ENCODE measurements at places on chromosomes 5 and 9.

DNA sequence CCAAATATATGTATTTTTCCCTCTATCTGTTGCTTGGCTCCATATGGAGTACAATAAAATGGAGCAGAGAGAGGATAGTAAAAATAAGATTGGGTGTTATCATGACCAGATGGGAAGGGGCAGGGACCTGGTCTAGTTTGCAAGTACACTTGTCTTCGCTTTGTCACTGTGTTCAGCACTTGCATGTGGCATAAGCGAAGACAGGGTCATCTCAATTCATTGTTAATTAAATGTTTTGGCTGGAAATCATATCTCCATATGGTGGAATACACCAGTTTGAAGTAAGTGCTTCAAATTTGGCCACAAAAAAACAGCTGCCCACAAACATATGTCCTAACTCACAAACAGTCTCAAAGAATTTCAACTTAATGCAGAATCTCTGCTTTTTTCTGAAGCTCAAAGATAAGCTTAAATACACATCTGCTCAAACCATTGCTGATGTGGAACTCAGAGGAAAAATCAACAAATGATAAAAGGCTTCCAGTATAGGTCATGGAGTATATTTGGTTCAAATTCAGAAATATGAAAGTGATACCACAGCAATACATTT is 865.4 kb downstream of the TLE4 start:
- no peak for DNase-seq

DNA sequence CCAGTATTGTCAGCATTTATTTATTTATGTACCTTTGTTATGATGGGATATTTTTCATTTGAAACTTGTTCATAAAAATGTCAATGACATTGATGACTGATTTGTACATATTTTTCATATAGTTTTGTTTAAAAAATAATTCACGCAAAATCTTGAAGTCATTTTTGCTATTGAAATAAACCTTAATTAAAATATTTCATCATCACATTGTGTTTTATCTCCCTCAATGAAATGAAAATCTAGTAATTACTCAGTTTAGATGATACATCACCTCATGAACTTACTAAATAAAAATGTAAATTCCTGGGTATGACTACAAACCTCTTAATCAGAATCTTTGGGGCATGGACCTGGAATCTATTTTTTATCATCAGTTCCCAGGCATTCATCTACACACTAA is 89.6 kb downstream of the OSMR start:
- DNase-seq, result no peak

DNA sequence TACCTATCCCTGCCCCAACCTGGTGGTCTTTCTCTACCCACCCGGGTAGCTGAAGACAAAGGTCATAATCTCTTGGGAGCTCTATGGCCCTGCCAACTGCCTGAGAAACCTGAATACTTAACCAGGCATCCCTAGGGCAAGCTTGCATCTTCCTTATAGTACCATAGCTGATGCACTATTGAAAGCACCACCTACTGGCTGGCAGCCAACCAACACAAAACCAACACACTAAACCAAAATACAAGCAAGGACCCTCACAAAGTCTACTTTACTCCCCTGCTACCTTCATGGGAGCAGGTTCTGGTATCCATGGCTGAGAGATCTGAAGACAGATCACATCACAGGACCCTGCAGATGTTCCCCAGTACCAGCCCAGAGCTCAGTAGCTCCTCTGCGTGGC is 171.8 kb upstream of the TAS2R1 start:
- DNase-seq, result no peak

- no peak for DNase-seq
These were observed 3.5 kb downstream of the CSF1R start for GRCh38 chr5:150082889-150083288.

DNA sequence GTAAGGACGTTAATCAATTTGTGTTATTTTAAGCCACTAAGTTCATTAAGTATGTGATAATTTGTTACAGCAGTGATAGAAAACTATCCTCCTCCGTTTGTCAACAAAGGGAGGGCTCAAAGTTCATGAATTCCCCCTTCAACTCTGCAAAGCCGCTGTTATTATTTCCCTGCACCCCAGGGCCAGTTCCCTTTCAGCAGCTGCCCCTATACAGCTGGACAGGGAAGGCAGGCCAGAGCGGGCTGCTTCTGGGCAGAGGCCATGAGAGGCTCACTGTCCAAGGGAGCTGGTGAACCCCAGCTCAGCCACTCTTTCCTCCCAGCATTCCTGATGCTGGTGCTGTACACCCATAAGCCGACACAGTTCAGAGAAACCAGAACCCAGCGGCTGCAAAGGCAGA is 102.4 kb upstream of the GPR151 start:
- no peak for DNase-seq

DNA sequence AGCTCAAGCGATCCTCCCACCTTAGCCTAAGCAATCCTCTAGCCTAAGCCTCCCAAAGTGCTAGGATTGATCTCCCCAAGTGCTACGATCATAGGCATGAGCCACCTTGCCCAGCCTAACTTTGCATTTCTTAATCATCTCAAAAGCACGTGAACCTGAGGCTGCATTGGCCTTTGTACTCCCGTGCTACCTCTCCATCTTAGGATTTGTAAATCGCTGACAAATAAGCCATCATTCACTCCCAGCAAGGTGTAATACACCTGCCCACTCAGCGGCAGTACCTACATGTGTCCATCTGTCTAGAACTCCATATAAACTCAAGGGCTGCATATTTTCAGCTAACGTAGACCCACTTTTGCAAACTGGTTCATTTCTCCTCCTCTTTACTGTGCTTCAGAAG is 2.8 kb downstream of the ANKH start:
- DNase-seq, result no peak

- no peak for DNase-seq
These were observed 117.6 kb downstream of the EFNA5 start for GRCh38 chr5:107553117-107553555.

DNA sequence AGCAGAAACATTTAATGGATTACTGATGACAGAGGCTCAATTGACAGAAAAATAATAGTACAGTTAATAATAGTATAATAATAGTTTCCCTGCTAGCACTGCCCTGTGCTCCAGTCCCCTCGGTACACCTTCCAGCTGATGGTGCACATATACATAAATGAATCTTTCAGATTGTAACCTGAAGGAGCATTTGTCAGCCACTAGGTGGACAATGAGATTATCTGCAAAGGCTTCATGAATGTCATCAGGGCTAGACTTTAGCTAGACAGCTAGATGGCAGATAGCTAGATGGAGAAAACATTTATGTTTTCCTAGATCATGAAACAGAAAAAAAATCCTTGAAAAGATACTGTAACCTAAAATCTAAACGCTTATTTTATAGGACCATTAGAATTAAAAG is 304.4 kb upstream of the SMC2 start:
- no peak for DNase-seq

DNA sequence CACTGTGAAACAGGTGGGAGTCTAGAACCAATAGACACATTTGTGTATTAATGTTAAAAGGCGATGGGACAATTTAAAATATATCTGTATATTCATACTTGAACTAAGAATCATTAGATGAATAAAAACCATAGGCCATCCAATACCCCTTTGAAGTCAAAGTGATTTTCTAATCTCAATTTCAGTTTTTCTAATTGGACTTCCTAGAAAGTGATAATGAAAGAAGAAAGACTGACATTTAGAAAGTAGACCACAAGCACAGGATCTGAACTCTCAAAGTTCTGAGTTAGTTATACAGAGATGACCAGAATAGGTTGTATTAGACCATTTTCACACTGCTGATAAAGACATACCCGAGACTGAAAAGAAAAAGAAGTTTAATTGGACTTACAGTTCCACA is 412.8 kb upstream of the PIK3R1 start:
- no peak for DNase-seq

- no peak for DNase-seq
These were observed 45.1 kb upstream of the GARNL3 start for GRCh38 chr9:127219520-127219919.

- no peak for DNase-seq
These were observed 28.4 kb upstream of the TLE1 start for GRCh38 chr9:81717747-81718077.

DNA sequence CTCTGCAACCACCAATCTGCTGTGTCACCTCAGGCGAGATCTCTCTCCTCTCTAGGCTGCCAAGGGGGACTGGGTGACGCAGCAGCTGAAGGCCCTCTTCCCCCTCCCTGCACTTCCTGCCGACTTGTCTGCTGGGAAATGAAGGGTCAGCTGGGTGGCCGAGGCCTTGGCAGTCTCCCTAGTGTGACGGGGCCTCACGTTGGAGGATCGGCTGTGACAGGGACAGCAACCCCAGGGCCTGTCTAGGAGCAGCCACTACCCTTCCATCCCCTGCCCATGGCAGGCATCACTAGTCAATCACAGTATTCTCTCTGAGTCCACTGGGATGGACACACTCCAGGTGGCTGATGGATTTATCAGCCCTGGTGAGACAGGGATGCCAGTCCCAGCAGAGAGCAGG is 107.3 kb upstream of the SARDH start:
- no peak for DNase-seq

- no peak for DNase-seq
These were observed 227.9 kb upstream of the KLF9 start for GRCh38 chr9:70642341-70642740.

- no peak for DNase-seq
These were observed 2.8 kb downstream of the PURA start for GRCh38 chr5:140116716-140117115.

DNA sequence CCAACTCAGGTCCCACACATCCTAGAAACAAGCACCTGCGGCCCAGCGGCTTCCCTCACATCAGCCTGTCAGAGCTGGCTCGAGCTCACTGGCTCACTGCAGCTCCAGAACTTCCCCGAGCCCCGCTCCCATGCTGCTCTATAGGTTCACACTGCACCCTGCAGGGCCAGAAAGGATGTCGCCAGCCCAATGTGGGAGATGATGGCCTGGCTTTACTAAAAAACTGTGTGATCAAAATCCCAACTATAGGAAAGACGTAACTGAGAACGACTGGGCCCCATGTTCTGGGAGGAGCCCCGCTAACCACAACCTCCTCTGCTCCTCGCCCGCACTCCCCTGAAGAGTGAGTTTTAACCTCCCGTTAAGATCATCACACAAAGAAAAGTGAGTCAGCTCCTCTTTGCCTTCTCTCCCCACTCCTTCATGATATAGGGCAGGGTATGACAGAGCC is 4.6 kb downstream of the SURF4 start:
- DNase-seq, result peak; percentile 55

DNA sequence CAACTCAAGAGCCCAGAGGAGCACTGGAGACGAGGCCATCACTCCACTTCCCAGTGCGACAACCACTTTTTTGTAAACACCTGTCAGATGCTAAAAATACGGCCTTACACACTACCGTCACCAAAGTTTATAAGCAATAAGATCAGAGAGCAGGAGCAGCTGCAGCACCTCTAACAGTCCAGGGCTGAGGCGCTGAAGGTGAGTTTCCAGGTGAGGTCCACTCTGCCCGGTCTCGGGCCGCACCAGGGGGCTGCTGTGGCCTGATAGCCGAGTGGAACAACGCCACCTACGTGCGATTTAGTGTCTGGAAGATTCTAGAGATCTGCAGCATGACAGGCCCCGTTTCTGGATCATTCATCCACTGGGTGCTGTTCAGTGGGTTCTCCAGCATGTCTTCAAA is 25.8 kb upstream of the CAMSAP1 start:
- DNase-seq, result no peak

DNA sequence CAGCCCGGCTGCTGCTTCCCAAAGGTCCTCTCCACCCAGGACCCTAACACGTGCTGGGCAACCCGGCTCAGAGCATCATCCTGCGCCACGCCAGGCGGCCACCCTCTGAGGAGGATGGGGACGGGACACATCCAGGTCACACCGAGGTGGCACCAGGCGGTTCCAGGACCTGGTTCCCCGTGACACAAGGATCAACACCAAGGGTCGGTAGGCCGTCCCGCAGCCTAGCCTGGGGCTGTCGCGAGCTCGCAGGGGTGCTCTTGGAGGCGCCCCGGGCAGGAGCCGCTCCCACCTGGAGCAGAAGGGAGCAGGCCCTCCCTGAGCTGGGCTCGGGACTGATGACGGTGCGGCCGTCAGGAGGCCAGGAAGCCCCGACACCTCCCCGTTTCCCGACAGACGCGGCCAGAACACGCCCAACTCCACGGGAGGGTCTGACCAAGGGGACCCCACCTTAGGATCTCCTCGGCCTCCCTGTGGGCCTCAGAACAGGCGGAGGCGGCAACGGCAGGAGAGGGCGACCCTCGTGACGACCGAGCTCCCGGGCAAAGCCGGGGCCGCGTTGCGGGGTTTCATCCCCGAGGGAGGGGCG is 6.3 kb downstream of the EXD3 start:
- no peak for DNase-seq

Measured in stimulated activated CD4-positive, alpha-beta T cell treated with anti-CD3 and anti-CD28 coated beads, TNF-alpha, amount 100 ng/mL, for 4 hours (primary cell).